CD4-positive, alpha-beta T cell treated with Interleukin-4 for 1 hour (primary cell): ENCODE measurements at places on chromosomes 3 and 15.

- no peak for DNase-seq
Observed at GRCh38 chr15:58222679-58223078, 84.5 kb downstream of the AQP9 start.

DNA sequence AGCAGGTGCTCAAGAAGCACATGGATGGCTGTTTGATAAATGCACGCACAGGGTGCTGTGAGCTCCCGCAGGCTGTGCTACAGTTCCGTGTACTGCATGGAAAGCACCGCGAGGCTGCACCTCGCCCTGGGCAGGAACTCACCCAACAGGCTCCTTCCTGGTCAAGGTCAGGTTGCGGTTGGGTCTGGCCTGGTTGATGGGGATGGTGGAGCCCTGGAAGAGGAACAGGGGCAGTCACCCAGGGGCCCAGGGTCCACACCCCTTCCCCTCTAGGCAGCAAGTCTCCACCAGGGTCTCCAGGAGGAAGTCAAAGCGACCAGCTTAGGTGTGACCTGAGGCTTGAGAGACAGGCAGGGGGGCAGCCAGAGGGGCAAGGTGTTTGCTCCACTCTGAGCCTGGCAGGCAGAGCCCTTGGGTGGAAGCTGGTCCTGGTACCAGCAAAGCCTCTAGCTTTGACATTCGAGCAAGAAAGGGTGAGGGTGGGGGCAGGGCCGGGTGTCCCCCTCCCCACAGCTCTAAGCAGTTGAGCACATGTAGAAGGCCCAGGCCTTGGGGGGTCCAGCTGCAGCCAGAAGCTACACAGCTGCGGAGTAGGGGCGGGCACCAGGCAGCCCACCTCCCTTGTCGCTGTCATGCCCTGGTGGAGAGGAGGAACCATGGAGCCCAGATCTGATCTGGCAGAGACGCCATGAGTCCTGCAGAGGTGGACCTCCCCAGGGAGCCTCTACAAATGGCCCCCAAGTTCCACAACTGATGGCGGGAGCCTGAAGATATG lies 46.3 kb upstream of the SLC41A3 start:
- no peak for DNase-seq

GRCh38 chr15:35120173-35120572 lies 35.1 kb upstream of the NANOGP8 start:
- DNase-seq = no peak

- no peak for DNase-seq
Observed at GRCh38 chr3:97037294-97037943, 223.0 kb downstream of the EPHA6 start.

DNA sequence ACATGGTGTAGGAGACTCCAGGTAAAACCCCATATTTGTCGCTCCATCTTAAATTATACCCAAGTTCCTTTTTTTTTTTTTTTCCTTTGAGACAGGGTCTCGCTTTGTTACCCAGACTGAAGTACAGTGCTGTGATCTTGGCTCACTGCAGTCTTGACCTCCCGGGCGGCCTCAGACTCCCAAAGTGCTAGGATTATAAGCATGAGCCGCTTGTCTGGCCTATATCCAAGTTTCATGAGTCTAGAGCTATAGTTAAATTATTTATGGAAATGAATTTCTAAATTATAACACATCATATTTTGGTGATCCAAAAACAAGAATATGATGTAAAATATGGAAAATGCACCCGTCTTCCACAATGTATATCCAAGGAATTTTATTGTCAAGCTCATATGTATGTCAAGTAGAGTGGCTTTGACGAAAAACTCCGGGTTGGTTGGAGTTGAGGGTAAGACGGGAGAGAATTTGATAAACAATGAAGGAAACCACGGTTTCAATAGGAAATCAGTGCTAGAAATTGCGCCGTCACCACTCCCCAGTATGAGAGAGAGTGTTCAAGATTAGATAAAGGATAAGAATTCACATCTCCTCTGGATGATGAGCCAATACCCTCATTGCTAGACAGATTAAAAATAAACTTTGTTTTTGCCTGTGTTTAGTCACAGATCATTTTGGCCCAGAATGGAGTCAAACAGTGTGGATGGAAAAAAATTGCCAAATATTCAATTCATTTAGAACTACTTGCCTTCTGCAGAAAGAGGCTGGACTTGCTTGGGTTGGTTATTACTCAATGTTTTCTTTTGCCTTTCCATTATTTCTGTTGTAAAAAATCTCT lies 209.2 kb upstream of the NR2F2 start:
- DNase-seq = no peak

DNA sequence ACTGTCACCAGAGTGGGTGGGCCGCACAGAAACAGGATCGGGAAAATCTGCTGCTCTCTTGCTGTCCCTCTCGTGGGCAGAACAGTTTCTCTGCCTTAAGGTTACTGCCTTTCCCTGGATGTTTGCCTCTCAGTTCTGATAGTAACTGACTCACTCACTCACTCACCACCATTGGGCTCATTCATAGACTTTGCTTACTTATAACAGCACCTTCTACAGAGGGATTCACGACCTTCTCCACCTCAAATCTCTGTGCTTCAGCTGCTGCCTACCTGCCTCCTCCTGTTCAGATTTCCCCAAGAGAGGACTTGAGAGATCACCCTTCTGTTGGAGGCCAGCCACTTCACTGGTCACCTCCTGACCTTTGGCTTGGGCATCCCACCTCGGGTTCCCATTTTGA lies 147.7 kb upstream of the ICE2 start:
- no peak for DNase-seq
